ENCODE measurements at places on chromosomes 7 and 10.

GRCh38 chr10:6162589-6163356 is 40.0 kb upstream of the PFKFB3 start:
- no peak for DNase-seq

GRCh38 chr7:135337977-135338550 is 104.4 kb downstream of the STRA8 start:
- DNase-seq: no peak

GRCh38 chr10:75234683-75235374 is 928 bp downstream of the COMTD1 start:
- no peak for DNase-seq

DNA sequence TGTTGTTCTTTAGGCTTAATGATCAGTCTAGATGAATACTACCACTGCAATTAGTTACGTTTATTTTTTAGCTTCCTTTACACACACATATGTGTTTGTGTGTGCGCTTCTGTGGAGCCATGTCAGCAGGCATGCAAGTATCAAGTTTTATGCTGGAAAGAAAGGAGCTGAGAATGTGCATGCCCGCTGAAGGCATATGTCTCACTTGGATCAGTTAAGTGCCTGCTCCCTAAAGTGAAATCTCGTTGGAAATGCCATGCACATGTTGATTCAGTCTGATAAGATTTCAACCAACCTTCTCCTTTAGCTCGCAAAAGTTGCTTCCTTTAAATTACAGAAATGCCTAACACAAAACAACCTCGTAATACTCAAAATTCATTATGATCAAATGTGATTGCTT is 10.7 kb downstream of the NRP1 start:
- DNase-seq: no peak

DNA sequence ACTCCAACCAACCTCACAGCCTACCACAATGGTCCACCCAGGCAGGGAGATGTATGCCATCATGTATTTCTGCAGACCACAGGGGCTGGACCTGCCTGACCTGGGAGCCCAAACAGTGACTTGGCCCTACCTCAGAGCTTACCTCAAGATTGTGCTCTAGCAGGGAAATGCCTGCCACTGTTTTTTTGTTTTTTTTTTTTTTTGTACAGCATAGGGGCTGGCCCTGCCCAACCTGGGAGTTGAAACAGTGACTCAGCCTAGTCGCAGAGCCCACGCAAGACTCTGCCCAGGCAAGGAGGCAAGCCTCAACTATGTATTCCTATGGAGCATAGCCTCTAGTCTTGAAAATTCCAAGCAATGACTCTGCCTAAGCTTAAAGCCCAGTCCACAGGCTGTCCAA is 39.3 kb upstream of the CDK6 start:
- no peak for DNase-seq

DNA sequence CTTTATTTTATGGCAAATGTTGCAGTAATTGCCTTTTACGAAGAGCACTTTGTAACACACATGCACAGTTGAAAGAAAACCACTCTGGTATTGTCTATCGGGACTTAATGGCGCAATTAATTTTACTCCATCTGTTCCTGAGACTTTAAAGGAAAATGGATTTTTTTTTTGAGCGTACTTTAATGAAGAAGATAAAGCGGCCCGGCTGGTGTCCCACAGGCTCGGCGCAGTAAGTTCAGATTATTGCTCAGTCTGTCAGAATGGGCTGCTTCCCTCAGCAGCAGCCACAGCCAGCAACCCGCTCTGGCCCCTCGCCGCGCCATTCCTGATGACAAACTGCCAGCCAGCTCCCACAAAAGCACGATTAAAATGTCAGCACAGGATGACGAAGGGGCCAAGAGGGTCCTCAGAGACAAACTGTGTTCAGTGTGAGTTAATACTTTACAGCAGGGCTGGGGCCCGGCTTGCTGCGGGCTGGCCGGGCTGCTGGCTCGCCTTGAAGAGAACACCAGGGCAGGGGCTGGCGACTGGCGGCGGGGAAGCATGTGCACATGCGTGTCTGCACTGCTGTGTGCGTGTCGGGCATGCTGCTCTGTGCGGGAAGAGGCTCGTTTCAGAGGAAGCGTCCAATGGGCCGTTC is 501.0 kb upstream of the GALNT17 start:
- DNase-seq: no peak

DNA sequence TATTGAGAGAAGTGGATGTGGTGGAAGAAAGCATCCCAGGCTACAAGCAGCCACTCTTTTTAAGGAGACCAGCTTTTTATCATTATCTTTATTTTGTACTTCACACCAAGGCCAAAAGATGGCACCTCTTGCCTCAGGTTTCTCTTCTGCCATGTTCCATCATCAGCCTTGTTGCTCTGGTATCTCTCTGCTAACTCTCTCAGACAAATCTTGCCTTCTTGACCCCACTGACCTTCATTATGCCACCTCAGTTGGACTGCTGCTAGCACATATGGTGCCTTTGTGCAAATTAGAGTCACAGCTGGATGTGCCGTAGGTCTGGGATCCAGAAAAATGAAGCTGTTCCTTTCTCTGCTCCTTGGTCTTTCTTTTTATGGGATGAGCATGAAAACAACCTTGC is 47.1 kb upstream of the DYNC1I1 start:
- DNase-seq: no peak

- no peak for DNase-seq
These were observed 16.2 kb upstream of the MRC1 start for GRCh38 chr10:17792991-17793390.

DNA sequence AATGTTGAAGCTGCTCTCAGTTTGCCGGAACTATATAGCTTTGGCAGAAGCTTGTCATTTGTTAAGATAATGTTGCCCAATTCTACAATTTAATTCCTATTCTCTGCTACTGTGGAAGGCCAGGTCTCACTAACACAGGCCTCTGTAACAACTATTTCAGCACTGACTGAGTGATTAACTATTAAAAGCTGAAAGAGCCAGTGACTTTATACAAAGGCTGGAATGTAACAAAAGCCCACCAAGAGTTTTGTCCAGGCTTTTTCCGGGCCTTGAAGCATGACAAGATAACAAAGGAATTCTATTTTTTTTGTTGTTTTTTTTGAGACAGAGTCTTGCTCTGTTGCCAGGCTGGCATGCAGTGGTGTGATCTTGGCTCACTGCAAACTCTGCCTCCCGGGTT is 795.6 kb downstream of the PHTF2 start:
- no peak for DNase-seq

GRCh38 chr7:23239698-23240097 is 6.9 kb upstream of the GPNMB start:
- no peak for DNase-seq

GRCh38 chr10:114003161-114003941 is 40.3 kb upstream of the ADRB1 start:
- no peak for DNase-seq

- DNase-seq: no peak
These were observed 21.1 kb upstream of the LANCL2 start for GRCh38 chr7:55343860-55344606.

DNA sequence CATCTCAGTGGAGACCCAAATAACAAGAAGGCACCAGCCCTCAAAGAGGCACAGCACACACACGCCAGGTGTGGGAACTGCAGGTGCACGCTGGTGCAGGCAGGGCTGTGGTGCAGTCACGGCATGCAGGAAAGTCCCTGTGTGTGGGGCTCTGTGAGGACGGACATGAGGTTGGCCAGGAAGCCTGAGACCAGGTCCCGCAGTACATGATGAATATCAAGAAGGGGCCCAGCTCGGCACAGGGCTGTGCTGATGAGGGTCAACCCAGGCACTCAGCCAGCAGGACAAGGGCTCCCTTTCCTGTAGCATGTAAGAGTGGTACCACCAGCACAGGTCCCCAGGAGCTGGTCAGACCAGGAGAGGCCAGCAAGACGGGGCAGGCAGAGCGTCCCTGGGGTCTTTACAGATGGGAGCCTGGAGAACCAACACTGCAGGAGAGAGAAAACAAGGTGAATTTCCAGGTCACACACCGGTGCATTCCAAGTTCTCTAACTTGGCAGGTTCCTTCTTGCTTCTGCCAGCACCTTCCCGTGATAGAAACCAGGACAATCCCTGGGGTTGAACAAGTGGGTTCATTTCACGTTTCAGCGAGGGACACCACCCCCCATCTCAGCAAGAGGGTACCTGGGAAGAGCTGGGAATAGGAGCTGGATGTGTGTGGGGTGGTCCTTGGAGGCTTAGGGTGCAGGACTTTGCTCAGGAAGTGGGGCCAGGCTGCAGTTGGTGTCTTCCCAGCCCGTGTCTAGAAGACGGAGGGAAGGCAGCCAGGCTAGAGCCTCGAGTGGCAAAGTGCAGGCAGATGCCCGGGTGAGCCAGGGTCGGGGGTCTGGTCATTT is 244.8 kb upstream of the TCERG1L start:
- DNase-seq: no peak

DNA sequence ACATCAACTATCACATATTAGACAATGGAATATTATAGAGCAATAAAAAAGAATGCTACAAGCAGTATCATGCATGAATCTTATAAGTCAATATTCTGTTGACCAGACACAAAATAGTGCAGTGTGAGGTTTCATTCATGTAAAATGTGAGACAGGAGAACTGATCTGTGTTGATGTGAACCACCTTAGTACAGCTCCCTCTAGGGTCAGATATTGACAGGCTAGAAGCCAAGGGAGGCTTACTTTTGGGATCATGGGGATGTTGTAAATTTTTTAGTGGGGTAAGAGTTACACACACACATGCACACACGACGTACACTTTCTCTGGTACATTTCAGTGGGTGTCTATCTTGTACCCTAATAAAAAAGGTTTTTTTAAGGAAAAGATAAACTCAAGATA is 231.6 kb upstream of the FOXK1 start:
- no peak for DNase-seq

GRCh38 chr10:128579280-128579865 is 453.1 kb upstream of the MKI67 start:
- no peak for DNase-seq

GRCh38 chr10:109953766-109954165 is 30.5 kb upstream of the XPNPEP1 start:
- DNase-seq: no peak

GRCh38 chr7:155624412-155624811 is 20.0 kb upstream of the RBM33 start:
- DNase-seq: no peak

DNA sequence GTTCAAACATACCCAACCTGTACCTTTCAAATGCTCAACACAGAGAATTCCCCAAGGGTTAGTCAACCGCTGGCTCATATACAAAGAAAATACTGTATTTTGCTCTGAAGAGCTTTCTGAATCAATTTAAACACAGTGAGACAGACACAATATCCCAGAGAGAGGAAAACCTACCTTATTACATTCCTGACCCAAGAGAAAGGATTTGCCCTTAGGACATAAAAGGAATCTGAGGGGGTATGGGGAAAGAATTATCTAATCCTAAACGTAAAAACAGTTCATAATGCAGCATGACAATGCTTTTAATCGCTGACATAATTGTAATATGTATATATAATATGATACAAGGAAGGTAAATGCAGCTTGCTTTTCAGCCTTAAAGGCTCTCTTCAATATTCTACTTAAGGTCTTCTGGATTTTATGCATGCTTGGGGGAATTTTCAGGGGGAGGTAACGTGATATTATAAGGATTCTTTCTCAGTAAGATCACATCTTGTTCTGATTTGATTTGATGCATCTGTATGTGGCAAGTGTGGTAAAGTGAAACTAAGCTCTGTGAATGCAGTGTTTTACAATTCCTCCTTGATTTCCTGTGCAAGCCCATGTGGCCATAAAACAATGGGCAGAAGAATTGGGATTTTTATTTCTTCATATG is 240.5 kb downstream of the GLI3 start:
- no peak for DNase-seq

DNA sequence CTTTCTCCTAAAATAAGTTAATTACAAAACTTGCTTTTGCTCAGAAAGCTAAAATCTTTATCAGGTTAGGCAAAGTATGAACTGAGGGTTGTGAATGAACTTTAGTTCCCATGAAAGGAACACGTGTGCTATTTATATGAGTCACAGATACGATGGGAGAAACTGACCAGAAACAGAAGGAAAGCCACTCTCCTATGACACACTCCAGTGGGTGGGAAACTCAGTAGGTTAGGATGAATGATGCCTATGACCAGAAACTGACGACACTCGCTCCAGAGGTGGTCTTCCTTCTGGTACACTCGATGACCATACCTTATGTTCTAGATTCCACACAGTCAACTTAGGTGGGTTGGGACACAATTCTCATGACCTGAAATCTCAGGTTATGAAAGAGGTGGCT is 215.7 kb upstream of the INHBA start:
- no peak for DNase-seq

GRCh38 chr7:5442757-5443305 is 19.2 kb upstream of the TNRC18 start:
- DNase-seq: no peak

GRCh38 chr10:110220398-110220797 is 13.0 kb downstream of the MXI1 start:
- DNase-seq: no peak

- DNase-seq: no peak
These were observed 218.9 kb downstream of the DOCK4 start for GRCh38 chr7:111987115-111987826.

DNA sequence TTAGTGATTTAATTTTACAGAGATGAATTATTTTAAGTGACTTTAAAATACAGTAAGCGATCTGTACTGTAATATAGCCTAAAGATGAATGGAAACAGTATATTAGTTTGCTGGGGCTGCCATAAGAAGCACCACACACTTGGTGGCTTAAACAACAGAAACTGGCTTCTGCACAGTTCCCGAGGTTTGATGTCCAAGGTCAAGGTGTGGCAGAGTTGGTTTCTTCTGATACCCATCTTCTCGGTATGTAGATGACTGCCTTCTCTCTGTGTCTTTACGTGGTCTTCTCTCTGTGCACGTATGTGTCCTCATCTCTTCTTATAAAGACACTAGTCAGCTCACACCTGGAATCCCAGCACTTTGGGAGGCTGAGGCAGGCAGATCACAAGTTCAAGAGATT is 64.0 kb upstream of the KMT2E start:
- DNase-seq: no peak

DNA sequence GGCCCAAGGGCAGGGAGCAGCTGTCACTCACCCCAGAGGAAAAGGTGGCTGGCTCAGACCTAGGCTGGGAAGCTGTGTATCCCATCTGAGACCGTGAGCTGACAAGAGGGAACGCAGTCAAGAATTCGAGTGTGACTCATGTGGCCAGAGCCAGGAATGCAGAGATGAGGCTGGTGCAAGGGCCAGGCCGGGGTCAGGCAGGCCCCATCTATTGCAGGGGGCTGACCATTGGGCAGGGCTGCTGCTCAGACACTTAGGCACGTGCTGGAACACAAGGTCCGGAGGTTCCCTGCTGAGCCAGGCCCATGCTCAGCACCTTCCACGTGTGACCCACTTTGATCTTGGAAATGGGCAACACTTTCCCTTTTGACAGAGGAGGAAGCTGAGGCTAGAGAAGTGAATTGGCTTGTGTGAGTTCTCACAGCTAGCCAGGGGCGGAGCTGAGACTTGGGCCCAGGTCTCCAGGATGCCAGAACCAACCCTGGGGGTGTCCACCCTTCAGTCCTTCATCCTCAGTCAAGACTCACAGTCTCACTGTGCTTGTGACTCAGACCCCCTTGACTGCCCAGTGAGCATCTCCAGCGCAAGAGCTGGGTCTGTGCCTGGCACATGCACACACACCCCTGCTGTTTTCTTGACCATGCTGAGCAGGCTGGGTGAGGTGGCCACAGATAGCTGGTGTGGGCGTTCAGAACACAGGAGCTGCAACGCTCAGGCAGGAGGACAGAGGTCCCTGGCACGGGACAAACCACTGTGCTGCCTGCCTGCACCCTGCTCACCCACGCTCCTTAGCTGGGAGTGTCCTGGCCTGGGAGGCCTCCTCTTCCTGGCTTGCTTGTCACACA is 47.6 kb upstream of the PPIF start:
- no peak for DNase-seq

GRCh38 chr10:107425931-107426553 is 261.5 kb upstream of the SORCS1 start:
- no peak for DNase-seq

- DNase-seq: no peak
These were observed 82.0 kb downstream of the VWC2 start for GRCh38 chr7:49855281-49855980.
